ENCODE measurements at places on chromosomes 2 and 18.

DNA sequence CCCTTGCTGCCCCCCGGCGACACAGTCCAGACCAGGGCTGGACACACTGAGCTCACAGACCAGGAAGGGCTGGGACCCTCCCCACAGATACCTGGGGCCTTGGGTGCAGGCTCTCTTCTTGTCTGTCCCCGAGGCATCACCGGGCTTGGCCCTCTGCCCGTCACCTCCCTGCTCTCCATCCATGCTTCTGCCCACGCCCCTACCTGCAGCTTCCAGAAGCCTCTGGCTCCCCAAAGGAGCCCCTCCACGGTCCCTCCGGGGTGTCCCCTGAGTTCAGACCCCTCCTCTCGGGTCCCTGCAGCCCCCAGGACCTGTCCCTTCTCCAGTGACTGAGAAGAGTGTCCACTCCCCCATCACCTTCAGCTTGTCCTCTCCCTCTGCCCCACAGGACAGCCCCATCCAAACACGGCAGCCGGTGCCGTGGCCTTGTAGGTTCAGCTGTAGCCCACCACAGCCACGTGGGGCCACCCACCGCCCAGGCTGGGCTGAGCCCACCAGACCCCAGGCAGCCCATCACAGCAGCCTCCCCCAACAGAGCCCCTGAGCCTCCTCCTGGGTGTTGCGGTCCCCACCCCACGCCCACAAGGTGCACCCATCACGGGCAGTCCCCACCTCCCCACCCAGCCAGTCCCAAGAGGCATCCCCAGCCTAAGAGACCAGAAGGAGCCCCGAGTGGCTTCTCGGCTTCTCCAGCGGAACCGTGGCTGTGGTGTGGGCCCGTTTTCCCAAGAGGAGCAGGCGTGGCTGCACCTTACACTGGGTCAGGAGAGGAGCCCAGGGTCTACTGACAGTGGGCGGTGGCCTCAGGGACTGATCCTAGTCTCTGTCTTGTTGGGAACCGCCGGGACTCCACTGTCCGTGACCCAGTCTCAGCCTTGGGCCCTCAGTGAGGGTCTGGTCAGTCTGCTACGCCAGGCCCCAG is 53.1 kb downstream of the RAMP1 start:
- DNase-seq = no peak

DNA sequence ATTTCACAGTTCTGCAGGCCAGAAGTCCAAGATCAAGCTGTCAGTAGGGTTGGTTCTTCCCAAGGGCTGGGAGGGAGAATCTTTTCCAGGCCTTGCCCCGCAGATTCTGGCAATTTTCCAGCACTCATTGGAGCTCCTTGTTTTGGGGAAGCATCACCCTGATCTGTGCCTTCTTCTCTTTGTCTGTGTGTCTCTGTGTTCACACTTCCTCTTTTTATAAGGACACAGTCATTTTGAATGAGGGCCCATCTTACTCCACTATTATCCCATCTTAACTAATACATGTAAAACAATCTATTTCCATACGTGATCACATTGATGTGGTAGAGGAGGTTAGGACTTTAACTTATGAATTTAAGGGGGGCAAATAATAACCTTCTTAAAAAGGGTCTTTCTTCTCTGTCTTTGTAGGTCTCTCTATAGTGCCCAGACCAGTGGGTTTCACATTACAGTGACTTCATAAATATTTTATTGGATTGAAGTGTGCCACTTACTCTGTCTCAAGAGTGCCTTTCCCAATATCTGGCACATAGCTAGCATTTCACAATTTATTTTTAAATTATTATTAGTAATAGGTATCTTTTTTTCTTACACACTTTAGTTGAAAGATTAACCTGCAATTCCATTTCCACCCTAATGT is 68.9 kb upstream of the CBLN2 start:
- DNase-seq = no peak

GRCh38 chr2:149156971-149157740 is 118.7 kb downstream of the LYPD6B start:
- no peak for DNase-seq

GRCh38 chr2:85737481-85737880 is 16.3 kb upstream of the ATOH8 start:
- no peak for DNase-seq

DNA sequence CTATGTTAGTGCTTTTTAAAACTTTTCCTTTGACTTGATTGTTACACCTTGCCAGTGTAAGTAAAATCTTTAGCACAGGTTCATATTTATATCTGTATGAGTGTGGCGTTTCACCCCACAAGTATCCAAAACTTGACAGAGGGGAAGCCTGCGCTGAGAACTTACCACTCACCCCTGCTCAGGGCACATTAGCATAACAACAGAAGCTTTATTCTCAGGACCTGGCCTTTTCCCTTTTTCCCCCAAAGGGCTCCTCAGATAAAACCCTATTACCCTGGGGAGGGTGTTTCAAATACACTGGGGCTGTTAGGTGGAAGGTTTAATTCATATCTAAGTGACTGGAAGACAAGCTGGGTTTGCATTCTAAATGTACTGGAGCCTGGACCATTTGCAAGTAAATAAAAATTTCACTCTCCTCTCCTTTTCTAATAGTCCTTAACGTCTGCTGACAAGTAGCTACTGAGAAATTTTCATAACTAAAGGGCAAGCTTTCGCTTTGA is 276.6 kb downstream of the RNF152 start:
- DNase-seq = no peak

Data from osteocyte (in vitro differentiated cells).